HuH-7 (cell line): ENCODE measurements at places on chromosomes 4 and X.

DNA sequence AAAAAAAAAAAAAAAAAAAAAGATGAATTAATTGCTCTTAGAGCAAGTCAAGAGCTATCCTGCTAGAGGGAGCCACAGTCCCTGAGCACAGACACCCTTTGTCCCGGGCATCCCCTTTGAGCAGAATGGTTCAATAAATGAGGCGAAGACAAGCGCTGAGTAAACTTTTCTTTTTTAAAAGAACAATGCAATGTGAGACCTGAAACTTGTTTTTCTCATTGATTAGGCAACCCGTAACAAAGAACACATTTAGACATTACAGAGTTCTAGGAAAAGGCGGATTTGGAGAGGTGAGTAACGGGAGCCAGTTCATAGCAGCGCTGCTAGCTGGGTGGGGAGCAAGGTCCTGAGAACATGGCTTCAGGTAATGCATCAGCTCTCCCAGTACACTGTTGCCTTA is 46.1 kb downstream of the GRK4 start:
- DNase-seq, result peak; percentile 70

DNA sequence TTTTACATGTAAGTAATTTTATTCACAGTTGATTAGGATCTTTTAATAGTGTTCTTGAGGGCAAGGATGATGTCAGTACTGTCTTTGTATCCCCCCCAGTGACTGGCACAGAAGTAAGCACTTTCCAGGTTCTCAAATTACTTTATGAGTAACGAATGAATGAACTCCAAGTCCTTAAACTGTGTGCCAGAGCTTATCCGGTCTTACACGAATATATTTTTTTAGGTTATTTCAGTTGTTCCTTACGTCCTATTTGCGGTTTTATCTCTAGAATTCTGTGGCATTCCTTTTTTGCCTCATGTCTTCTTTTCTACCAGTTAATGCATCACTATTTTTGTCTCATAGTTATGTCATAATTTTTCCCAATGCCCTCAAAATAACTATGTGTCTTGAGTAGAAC is 106.9 kb upstream of the MID1IP1 start:
- no peak for DNase-seq

- no peak for DNase-seq
Observed at GRCh38 chr4:86184901-86185285, 175.0 kb downstream of the MAPK10 start.

DNA sequence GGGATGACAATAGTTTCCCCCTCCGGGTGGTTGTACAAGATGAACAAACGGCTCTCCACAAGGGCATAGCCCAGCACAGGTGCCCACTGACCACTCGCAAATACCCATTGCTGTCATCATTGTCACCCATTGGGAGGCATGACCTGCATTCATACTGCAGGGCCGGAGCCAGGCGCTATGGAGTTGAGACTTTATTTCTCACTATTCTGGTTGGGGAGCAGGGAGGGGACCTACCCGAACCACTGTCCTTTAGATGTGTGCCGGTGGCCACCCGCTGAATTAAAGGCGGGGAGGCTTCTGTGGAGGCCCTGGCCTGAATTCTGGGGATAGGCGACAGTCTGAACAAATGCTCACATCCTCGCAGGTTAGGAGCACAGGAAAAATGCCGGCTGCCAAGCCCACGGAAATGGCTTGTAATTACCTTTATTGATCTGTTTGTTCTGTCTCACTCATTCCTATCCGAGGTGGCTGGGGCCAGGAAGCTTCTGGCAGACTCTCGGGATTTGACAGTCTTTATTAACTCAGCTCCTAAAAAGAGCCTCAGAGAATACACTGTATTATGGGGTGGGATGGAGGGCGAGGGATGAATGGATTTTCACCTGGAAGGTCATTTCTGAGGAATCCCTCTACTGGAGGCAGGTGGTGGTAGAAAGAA is 125.1 kb upstream of the PSAPL1 start:
- peak; percentile 58 for DNase-seq

DNA sequence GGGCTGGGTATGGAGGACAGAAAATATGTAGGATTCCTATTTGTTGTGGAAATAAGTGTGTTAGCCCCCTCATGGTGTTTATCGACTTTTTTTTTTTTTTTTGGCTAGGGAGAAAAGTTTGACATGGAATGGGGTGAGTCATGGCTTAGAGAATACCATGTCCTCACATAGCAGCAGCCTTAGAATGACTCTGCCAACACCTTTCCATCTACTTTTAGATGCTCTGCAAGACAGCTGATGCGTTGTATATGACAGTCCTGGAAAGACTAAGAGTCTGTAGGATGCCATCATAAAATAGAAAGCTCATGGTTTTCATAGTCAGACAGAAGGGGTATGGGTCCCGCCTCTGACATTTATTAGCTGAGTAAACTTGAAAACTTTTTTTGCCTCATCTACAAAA is 37.7 kb downstream of the MTTP start:
- DNase-seq, result no peak

DNA sequence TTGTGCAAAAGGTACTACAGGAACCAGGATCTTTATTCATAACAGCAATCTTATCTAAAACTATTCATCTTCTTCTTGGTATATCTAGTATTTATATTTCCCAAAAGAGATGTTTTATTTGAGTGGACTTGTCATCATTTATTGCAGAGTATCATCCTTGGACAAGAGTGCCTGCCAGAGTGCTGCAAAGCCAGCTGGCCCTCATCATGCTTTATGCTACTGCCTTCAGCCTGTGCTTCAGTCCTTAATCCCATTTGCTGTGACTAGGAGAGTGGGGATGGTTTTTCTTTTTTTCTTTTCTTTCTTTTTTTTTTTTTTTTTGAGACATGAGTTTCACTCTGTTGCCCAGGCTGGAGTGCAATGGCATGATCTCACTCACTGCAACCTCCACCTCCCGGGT is 33.5 kb upstream of the ELF2 start:
- no peak for DNase-seq

GRCh38 chr4:11418610-11419009 is 10.1 kb downstream of the HS3ST1 start:
- DNase-seq, result no peak

DNA sequence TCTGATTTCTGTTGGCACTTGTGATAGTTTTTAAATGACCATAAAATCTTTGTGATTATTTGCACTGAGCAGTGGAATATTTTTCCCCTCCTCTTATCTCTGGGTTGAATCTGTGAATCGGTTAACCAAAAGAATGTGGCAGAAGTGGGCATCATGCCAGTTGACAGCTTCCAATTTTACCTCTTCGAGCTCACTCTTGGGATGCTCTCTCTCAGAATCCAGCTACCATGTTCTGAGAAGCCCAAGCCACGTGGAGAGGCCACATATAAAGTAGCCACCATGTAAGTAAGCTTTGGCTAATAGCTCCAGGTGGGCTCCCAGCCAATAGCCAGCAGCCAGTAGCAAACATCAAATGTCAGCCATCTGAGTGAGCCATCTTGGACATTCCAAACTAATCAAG is 12.9 kb upstream of the WDR19 start:
- no peak for DNase-seq

GRCh38 chr4:3256230-3257102 is 7.5 kb downstream of the MSANTD1 start:
- DNase-seq, result no peak

DNA sequence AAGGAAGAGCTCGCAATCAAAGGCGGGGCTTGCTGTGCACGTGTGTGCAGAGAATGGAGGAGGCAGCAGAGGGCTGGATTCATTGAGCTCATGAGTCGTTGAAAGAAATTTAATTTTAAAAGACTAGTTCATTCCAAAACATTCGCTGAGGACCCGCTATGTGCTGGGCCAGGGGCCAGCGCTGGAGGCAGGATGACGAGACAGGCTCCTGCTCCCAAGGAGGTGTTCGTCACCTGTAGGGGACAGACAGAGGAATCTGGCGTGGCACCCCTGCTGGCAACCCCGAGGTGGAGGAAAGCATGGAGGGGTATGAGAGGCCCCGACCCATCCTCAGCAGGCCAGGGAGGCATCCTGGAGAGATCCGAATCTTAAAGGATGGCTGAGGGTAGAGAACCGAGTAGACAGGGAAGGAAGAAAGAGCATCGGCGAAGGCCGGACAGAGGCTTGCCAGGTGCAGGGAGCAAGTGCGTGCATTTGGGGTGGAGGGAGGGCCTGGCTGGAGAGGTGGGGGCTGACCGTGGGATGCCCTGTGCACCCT is 96.4 kb downstream of the CPZ start:
- DNase-seq, result no peak

DNA sequence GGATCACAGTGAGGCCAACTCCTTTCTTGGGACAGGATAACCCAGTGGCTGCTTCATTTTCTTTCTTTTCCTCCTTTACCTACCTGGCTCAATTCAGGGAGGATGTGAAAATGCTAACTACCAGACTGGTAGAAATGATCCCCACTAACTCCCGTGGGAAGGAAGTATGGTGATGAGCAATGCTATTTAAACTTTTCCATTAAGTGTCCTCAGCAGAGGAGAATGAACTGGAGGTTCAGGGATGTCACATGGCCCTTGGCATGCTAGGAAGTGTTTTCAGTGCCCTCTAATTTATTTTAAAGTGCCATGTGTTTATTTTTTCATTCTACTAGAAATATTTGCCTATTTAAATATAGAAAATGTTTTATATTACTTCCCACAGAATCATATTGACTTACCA is 363.9 kb downstream of the PPP3CA start:
- DNase-seq, result no peak

DNA sequence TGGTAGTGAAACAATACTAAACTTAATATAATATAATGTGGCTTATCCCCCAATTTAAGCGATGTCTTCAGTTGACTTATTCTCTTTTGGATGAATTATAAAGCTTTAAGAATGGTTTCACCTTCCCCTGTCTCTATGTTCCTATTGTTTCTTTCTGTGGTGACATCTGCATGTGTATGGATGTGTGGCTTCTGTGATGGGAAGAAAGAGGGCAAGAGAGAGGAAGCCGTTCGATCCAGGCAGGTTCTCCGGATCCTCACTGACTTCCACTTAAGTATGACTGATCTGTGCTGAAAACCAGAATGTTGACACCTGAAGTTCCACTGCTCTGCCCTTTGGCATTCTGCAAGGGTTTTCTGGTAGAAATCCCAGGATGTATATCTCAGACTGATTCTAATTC is 1150.8 kb downstream of the STPG2 start:
- DNase-seq, result no peak

DNA sequence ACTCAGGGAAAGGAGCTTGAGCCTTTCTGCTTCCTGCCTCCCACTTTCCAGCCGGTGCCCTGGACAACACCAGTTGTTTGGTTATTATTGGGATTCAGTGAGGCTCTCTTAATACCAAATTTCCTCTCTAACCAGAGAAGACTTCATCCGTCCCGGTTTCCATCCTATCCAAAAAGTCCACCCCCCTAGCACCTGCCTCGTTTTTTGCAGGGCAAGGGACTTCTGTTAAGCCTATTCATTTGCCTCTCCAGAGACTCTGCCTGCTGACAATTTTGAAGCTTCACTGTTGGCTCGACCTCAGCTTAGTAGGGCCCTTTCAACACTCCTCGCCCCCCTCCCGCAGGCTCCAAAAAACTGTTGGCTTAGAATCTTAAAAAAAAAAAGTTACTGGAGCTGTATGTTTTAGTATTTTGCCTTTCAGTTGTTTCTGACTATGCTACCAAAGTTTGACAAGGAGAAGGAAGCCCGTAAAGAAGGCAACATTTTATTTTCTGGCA is 779 bp upstream of the PRSS12 start:
- DNase-seq, result no peak

DNA sequence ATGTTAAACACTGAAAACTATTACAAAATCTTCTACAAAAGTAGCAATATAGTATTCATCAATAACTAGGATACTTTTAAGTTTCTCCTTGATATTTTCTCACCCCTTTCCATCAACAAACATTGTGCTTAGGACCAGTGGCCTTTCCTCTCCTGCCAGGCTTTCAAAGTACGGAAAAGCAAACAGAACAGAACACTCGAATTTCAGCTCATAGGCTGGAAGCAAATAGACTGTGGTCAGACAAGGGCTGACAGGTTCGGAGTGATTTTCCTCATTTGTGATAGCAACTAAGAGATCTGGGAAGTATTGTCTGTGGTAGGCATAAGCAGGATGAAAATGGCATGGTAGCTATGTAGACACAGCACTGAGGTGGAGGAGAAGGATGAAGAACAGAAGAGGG is 68.6 kb upstream of the SORBS2 start:
- DNase-seq, result peak; percentile 1

DNA sequence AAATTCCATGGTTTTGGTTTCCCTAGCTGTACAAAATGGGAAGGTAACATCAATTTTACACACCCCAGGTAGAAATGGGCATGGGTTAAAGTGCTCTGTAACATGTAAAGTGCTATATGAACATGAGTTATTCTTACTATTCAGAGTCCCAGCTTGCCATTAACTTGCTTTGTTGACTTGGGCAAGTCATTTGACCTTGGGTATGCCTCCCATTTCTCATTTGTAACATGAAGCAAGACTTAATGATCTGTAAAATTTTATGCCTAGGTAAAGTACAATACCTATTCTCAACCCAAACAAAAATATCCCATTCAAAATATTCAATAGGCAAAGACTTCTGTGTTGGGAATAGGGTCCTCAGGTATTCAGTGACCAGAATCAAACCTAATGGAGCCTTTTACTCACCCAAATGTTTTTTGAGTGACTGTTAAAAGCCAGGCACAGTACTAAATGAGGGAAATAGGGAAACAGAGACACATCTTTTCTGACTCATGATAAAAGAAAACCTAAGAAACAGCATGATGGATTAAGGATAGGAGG is 126.6 kb downstream of the SH3RF1 start:
- no peak for DNase-seq

DNA sequence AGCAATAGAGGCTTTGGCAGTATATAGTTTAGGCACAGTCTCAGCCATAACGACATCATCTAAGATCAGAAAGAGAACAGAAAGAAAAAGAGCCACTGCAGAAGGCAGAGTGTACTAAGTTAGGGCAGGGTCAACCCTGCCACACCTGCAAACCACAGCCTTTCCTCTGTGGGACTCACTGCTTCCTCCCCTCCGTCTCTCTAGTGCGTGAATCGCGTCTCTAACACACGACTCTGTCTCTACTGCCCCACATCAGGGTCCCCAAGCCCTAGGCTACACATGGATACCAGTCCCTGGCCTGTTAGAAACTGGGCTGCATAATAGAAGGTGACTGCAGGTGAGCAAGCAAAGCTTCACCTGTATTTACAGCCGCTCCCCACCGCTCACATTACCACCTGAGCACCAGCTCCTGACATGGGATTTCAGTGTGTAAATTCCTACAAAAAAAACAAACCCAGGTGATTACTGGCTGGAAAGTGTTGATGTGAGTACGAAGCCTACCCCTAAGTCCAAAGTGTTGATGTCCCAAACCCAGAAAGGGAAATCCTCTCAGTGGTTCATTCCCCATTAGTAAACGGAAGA is 128.9 kb downstream of the PRKX start:
- no peak for DNase-seq

DNA sequence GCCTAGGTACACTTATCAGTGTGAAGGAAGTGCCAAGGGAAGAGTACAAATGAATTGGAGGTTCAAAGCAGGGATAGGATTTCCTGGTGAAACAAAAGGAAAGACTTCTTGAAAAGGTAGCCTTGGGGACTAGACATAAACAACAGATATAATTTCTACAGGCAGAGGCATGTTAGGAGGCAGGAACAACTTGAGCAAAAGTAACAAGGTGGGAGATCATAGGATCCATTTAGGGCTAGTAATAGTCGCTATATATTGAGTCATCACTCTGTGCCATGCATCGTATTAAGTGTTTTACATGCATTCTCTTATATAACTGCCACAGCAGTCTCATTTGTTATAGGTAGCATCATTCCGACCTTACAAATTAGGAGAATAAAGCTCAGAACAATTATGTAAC is 98.3 kb upstream of the EOLA2 start:
- no peak for DNase-seq

GRCh38 chr4:155667568-155668511 is 1.2 kb downstream of the GUCY1A1 start:
- DNase-seq, result peak; percentile 25

- no peak for DNase-seq
Observed at GRCh38 chrX:49040376-49040955, 2.7 kb downstream of the TFE3 start.
